Kidney epithelial cell (primary cell): ENCODE measurements at places on chromosomes 6 and 20.

DNA sequence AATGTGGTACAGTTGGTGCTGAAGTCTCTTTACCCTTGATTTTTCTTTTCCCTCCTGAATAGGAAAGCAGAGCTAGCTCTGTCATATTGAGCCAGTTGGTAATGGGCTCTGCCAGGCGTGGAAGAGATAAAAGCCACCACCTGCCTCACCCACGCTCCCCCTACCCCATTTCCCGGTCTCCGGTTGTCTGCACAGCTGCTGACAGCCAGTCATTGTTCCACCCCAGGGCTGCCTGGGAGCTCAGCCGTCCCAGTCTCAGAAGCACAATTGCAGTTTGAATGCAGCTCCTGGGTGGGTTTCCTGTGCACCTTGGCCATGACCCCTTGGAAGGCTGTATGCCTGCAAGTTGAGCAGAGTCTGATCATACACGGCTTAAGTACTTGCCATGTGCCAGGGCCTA lies 675.2 kb upstream of the FLRT3 start:
- no peak for DNase-seq

GRCh38 chr6:30463651-30464618 lies 25.4 kb upstream of the HLA-E start:
- no peak for DNase-seq

DNA sequence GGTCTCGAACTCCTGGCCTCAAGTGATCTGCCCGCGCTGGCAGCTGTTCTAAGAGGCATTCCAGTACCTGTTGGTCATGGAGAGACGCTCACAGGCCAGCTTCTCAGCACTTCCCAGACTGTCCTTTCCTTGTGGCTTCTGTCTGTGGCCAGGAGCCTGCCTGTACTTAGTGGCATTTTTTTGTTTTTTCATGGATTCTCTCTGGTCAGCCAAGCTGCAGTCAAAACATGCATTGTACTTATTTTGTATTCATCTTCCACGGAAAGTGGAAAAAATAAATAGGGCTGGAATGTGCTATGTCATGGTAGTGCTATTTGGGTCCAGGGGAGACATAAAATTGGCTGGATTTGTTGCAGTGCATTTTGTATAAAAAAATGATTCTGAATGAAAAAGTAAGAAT lies 29.1 kb downstream of the ZDHHC14 start:
- no peak for DNase-seq

GRCh38 chr6:5994999-5995657 lies 11.6 kb downstream of the NRN1 start:
- no peak for DNase-seq

- DNase-seq: no peak
Measured at GRCh38 chr6:85864453-85865401, 222.0 kb upstream of the SYNCRIP start.

- no peak for DNase-seq
Measured at GRCh38 chr6:119052987-119053386, 25.5 kb downstream of the FAM184A start.

- DNase-seq: no peak
Measured at GRCh38 chr6:61640463-61640862, 645.6 kb downstream of the KHDRBS2 start.

DNA sequence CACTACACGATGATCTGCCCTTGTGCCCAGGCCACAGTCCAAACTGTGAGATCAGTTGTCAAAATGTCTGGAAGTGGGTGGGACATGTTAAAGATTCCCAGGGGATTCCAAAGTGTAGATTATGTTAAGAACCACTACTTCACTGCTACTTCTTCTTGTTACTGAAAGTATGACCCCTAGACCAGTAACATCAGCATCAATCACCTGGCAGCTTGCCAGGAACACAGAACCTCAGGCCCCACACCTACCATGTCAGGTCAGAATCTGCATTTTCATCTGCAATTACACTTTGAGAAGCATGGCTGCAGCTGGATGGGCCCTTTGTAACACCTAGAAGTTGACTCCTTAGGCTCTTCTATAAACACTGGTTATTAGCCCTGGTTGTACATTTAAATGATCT lies 36.1 kb downstream of the RFPL4B start:
- DNase-seq: no peak

- no peak for DNase-seq
Measured at GRCh38 chr20:23144856-23145255, 58.7 kb upstream of the CD93 start.

DNA sequence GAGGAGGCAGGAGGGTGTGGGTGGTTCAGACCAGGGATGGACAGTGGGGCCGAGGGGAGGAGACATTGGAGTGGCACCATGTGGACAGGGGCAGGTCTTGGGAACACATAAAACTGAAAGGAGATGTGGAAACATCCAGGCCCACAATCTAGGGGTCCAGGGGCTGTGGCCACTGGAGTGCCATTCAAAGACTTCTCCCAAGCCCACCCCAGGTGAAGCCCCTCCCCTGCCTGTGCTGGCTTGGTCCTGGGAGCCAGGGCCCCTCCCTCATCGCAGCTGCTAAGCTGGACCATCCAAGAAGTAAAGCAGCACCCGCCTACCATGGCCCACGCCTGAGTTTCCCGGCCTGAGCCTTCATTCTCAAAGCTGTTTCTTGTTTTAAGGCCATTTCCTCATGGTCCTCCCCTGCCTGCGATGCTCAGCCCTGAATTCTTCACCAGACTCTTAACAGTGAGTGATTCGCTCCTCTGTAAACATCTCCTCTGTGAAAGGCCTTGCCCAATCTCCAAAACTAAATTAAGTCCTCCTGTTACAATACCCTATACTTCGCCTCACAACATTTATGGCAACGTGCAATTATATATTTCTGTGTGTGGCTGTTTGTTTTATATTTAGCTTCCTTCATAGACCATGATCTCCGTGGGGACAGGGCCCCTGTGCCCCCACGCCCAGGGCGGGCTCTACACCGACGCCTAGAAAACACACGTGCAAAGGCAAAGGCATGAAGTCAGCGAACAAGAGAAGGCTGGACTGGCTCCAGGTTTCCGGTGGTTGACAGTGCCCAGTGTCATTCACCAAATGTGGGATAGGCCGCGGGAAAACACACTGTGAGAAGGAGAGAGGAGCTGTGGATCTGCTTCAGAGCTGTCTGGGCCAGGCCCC lies 267.8 kb downstream of the ERMARD start:
- DNase-seq: no peak

- no peak for DNase-seq
Measured at GRCh38 chr6:111967131-111967530, 86.8 kb upstream of the CCN6 start.

DNA sequence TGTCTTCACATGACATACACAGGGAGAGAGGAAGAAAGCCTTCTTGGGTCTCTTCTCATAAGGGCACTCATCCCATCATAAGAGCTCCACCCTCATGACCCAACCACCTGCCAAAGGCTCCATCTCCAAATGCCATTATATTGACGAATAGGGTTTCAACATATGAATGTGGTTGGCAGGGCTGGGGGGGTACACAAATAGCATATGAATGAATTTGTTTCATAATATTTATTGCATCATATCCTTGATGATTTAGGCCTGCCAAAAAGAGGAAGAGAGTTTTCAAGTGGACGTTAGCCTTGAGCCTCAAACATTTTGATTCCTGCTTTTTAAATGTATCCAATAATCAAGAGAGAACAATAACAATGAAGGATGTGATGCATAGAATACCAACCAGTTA lies 26.2 kb upstream of the OPRM1 start:
- no peak for DNase-seq

GRCh38 chr6:111739257-111739696 lies 133.6 kb upstream of the TRAF3IP2 start:
- no peak for DNase-seq

DNA sequence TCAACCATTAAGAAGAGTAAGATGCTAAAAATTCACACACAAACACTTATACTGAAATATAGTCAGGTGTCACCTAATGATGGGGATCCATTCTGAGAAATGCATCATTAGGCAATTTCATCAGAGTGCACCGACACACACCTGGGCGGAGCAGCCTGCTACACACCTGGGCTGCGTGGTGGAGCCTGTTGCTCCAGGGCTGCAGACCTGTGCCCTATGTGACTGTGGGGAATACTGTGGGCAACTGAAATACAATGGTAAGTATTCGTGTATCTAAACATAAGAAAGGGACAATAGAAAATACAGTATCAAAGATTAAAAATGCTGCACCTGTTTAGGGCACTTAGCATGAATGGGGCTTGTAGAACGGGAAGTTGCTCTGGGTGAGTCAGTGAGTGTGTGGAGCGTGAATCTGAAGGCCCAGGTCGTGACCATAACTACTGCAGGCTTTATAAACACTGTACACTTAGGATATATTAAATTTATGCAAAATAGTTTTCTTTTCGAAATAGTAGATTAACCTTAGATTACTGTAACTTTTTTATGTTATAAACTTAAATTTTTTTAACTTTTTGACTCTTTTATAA lies 124.4 kb upstream of the AFDN start:
- DNase-seq: no peak

GRCh38 chr6:46414398-46414797 lies 76.9 kb downstream of the RCAN2 start:
- no peak for DNase-seq

DNA sequence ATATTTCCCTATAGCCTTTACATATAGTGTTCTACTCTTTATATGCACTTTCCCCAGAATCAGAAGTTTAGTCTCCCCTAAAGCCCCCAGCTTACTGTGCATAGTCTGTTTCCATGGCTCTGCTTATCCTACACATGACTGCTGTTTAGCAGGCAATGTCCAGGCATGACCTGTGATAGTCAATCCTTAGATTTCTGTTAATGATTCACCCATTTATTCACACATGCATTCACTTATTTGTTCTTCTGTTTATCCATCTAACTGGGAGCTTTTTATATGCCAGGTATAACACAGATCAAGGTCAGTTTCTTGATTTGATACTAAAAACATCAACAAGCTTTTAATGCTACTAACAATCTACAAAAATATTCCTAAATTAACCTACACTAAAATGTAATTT lies 300.8 kb downstream of the PHF3 start:
- no peak for DNase-seq

GRCh38 chr6:89944181-89944755 lies 50.0 kb downstream of the GJA10 start:
- DNase-seq: no peak

DNA sequence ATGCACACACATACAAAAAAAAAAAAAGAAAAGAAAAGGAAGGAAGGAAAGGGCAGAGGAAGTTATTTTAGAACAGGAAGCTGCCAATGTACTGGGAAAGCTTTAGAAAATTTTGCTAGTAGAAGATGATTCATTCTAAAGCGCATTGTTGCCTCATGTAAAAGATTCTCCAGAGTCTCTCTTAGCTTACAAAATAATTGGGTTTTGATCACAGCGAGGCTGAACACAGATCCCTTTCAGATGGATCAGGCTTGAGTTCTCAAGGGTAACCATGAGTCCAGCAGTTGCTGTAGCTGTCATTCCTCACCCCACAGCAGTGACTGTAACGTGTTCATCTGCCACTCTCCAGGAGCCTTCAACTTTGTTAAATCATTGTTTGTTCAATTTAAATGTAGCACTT lies 81.9 kb downstream of the PHACTR2 start:
- DNase-seq: no peak

DNA sequence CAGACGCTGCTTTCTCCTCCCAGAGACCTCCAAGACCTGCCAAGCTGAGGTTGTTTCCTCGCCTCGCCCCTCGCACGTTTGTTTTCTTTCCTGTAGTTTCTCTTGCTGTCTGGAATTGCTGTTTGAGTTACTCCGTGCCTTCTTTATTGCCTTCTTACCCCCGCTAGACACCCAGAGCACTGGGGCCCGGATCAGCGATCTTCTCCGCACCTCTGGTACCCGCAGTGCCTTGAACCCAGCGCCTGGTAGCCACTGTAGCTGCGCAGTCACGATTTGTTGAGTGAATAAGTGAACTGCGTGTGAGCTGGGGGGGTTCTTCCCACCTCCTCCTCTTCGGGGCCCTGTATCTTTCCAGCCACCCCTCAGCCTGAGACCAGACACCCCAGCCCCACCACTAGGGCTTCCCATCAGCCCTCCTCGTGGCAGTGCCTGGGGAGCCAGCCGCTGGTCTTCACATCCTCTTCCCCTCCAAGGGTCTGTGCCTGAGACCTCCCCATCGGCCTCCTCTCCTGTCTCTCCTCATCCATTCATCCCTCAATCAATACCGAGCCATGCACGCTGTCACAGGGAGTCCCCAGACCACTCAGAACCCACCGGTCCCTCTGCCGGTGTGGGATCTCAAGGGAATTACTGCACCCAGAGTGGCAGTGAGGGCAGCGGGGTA lies 849 bp upstream of the BMP7 start:
- no peak for DNase-seq

GRCh38 chr6:8219352-8219943 lies 117.1 kb upstream of the EEF1E1 start:
- DNase-seq: no peak

DNA sequence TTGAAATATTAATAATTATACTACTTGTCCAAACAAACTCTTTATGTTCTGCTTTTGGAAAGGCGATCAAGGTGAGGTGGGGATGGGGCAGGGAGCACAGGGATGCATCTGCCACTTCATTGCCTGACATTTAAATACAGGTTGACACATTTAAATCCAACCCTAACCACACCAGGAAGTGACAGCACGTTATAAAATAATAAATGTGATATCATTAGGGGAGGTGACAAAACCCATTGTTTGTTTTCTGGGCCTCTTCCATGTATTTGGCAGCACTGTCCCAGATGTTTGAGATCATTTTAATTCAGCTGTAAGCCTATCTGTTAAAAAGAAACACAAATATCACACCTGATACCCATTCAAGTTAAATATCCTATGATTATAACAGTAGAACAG lies 342.4 kb upstream of the ARID1B start:
- no peak for DNase-seq

DNA sequence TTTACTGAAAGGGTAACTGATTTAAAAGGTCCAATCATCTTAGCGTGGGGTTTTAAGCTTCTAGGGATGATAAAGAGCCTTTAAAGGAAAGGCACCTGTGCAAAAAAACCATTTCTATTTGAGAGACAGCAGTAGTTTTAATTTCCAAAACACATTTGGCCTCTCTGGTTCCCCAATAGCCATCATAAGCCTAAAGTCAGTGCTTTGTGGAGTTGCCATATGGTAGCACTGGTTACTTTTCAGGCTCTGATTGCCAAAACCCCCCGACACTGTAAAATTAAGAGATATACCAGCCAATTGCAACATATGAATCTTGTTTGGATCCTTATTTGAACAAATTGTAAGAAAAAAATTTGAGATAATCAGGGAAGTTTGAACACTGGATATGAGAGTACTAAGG lies 44.6 kb downstream of the TP53INP2 start:
- DNase-seq: no peak

GRCh38 chr20:51470907-51471411 lies 71.6 kb downstream of the NFATC2 start:
- DNase-seq: no peak

DNA sequence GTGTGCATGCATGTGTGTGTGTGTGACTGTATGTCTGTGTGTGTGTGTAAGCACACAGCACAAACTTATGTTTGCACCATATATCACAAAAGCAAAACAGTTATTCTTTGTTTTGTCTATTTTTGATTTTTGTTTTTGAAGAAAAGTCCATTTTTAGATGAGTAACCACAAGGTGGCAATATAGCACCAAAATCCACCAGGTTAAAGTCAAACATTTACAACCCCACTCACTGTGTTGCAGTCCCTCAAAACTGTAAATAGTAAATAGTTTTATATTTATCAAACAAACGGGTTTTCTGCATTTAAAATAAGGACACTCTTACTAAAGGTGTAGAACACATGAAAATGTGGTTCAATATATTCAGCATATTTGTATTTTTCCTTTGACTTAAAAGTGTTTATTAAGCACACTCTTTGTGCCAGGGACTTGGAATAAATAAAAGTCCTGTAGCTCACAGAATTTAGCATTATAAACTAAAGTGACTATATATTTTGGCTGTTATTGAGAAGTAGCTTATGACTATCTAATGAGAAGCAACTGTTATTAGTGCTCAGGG lies 118.5 kb downstream of the GFRAL start:
- DNase-seq: peak; percentile 1
